Forelimb muscle (tissue), 1 donor: ENCODE measurements at places on chromosomes 4 and X.

- no peak for DNase-seq
Measured at GRCh38 chr4:113750296-113750695, 11.2 kb downstream of the CAMK2D start.

- DNase-seq, result no peak
Measured at GRCh38 chrX:119082278-119082677, 9.5 kb downstream of the CT47C1 start.

DNA sequence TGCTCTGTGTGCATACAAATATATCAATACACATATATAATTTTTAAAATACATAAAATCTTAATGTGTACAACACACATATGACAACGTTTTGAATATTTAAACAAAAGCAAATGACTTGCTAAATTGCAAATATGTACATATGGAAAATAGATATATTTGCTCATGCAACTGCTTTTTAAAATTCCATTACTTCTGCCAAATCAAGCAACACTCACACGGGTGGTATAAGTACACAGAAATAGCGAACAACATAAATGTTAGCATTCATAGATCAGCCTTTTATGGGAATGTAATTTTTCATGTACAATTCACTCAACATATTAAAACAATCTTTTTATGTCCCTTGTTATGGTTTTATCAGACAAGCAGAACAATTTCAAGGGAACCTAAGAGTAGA, 116.3 kb downstream of the DMD start:
- no peak for DNase-seq

DNA sequence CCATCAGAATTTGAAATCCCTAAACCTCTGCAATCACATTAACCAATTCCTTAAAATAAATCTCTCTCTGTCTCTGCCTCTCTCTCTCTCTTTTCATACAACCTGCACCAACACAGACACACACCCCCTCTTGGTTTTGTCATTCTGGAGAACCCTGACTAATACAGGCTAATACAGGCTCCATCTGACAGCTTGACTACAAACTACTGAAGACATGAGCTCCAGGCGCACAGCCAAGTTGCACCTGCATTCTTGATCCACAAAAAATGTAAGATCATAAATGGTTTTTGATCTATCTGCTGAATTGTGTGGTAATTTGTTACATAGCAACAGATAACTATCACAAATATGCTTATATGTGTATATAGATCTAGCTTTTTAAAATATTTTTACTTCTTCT, 2414.2 kb downstream of the PCDH7 start:
- DNase-seq, result no peak

DNA sequence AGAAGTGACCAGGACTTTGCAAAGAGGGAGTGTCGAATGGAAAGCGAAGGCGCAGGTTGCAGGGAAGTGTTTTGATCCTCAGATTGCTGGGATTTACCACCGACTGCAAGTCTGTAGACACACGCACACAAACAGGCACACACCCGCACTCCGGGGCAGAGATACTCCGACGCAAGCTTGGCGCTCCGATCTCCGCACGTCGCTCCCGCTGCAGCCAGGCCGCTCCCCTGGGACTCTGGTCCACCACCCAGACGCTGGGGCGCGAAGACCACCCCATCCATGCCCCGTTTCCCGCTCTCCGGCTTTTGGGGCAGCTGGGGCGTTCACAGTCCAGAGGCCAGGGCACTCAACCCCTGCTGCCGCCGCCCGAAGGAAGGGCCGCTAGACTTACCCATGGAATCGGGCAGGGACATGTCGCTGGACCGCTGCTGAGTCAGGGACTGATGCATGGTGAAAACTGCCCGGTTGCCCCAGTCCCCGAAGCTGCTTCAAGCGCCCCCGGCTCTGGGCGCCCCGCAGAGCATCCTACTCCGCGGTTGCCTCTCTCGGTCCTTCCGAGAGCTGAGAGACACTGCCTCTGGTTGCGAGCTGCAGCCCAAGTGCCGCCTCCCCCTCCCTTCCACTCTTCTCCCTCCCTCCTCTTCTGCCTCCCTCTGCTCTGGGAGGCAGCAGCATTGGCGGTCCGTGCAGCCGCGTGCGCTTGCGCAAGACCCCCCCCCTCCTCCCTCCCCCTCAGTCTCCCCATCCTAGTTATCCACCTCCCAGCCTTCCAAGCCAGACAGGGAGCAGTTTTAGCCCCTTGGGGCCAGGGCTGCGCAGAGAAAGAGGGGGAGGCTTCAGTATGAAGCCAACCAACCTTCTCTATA, at the start of gene TMEM255A:
Gene TMEM255A (minus strand): TSS at position 601 of the 866 bp plus-strand sequence. CDS start 152 bp downstream, at position 449.
- DNase-seq, result no peak

DNA sequence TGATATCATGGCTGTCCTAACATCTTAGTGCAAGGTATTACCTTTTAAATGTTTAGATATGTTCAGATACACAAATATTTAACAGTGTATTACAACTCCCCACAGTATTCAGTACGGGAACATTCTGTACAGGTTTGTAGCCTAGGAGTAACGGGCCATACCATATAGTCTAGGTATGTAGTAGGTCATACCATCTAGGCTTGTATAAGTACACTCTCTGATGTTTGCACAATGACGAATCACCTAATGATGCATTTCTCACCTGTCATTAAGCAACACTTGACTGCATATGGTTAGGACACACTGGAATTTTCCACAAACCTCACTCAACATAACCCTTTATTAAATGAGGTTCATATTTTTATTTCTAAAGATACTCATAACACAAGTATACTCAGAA, 67.7 kb downstream of the THOC2 start:
- no peak for DNase-seq

DNA sequence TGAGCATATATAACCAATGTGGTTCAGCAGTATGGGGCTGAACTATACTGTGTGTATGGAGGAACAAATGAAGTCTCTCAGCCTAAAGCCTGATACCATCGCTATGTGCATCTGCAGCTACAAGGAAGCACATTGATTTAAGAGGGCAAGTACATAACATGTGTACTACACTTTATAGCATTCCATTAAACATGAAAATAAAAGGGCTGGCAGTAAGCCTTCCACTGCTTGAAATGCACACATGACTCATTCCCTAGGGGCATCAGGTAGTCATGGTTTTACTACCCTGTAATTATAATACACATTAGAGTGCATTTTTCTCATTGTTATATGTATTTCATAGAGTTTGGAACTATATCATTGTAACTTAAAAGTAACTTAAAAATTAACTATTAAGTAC, 51.2 kb downstream of the SMARCA1 start:
- DNase-seq, result no peak

- no peak for DNase-seq
Measured at GRCh38 chrX:38959736-38960135, 158.5 kb downstream of the MID1IP1 start.

DNA sequence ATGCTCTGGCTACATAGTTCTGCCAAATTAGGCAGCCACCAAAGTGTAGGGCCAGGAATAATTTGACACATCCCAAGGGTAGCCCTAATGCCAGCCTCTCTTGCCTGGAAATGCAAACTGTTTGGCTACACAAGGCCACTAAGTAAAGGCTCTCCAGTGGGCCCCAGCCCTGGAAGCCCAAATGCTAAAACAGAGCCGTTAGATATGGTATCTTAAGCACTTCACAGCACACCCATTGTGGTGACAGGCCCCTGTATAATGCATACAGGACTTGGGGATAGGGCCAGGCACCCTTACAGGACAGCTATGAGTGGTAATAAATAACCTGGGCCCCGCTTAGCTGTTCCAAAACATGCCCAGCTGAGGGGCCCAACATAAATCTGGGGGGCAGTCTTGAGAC, 623.9 kb downstream of the BCOR start:
- DNase-seq, result no peak

GRCh38 chr4:74503580-74503979, 58.6 kb downstream of the AREG start:
- no peak for DNase-seq

GRCh38 chr4:4499438-4500123, 42.3 kb downstream of the STX18 start:
- DNase-seq, result no peak

DNA sequence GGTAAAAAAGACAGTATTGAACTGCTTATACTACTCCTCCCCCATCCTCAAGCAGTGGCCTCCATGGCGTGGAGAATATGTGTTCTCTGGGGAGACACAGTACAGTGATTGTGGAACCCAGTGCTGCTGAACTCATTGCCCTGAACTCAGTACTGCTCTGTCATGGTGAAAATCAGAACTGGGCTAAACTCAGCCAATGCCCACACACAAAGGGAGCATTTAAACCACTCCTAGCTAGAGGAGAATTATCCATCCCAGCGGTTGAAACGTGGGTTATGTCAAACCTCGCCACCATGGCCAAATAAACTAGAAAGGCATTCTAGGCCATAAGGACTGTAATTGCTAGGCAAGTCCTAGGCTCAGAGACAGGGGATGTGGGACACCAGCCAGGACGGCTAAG, 131.8 kb downstream of the SPOCK3 start:
- no peak for DNase-seq

DNA sequence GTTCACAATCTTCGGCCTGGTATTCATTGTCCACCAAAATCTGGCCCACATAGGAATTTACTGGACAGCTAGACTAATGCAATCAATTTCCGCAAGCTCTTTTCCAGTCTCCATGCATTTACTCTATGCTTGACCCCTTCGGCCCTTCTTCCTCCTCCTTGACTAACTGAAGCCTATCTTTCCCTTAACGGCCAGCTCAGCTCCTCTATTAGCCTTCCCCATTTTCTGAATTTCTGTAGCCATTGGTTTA, 1.2 kb upstream of the PHKA2 start:
- DNase-seq, result no peak

DNA sequence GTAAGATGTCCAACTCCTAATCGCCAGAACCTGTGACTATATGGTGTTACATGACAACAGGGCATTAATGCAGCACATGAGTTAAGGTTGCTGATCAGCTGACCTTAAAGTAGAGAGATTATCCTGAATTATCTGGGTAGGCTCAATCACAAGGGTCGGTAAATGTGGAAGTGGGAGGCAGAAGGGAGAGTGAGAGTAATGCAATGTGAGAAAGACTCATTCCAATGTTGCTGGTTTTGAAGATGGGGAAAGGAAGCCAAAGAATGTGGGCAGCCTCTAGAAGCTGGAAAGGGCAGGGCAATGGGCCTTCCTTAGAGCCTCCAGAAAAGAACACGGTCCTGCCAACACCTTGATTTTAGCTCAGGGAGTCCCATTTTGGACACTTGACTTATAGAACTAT, 67.4 kb downstream of the STX18 start:
- DNase-seq, result no peak

DNA sequence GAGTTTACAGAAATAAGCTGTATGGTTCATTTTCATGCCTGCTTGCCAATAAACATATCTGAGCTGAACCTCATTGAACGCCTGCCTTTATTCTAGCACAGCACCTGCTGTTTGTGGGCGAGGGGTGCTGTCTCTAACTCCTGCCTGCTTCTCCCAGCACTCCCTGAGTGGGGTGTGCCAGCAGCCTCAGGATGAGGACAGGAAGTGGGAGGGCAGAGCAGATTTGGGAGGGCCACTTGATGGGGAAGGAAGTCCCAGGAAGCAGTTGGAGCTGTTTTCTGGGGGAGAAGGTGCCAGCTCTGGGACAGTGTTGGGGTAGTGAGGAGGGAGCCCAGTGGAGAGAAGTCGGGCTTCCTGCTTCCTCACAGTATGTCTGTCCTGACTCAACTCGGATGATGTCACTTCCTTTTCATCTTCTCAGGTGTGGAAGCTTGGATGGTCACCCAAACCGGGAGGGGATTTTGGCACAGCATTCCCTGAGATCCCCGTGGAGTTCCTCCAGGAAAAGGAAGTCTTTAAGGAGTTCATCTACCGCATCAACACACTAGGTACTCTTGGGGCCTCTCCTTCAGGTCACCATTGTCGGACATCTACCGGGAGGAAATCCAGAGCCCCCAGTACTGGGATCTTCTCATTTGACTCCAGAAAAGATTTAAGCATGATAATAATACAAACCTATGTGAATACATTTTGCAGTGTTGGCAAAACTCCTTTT, 29.0 kb upstream of the MSANTD1 start:
- DNase-seq, result no peak

DNA sequence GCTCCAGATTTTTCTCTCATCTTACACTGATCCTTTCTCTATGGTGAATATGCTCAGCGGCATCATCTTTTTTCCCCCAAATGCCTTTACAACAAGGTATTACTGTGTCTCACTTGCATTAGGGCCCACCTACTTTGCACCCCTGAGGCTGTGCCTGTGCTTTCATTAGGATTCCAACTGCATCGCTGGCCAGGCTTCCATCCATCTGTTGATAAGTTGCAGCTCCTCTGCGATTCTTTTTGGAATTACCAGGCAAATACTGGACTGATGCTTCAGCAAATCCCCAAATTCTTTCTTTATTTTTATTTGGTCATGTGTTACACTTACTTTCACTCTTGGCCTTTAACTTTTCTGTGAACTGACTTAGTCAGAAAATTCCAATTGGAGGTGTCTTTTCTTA, 77.3 kb downstream of the AFF2 start:
- DNase-seq, result no peak

DNA sequence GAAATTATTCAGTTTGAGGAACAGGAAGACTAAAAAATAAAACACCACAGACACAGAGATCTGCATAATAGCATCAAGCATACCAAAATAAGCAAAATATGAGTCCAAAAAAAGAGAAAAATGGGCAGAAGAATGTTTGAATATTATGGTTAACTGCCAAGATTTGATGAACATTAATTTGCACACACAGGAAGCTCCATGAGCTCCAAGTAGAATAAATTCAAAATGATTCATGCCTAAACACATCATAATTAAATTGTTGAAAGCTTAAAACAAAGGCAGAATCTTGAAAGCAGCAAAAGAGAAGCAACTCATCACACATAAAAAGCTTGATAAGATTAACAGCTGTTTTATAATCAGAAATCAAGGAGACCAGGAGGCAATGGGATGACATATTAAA, 156.6 kb upstream of the ARSJ start:
- no peak for DNase-seq

DNA sequence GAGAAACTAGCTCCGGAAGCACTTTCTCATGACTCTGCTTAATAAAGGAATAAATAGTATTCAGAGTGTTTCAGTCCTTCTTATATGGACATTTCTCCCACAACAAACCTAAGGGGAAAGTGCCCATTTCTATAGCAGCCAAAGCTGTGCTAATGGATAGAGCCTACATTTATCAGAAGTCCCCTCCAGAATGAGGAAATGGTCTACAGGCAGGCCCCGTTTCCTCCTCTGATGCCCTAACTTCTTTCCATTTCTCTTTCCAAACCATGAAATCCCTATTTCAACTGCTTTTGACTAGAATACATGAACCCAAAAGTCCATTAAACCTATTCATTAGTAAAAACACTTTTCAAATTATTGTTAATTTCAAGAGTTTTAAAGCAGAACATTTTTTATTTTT, 4.5 kb downstream of the ACSL1 start:
- DNase-seq, result no peak

- DNase-seq, result no peak
Measured at GRCh38 chr4:70657326-70657725, 9.0 kb downstream of the JCHAIN start.

DNA sequence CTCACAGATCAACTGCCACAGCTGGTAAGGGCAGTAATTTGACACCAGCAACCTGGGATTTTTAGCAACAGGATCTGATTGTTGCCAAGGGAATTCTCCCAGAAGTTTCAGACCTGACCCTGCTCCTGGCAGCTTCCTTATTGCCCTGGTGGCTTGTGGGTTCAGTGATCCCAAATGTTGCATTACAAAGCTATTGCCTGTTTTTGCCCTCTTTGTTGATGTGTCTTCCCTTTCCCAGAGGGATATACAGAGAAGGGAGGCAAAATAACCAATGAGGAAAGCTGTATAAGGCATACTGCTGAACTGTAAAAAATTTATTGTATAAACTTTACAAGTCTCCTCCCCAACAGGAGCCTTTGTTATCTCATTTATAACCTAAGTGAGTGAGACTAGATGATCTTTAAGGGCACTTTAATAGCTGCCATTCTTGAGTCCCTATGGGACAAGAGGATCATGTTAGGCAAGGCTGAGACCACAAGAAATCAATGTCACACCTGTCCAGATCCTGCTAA, 22.2 kb downstream of the VSIG4 start:
- DNase-seq, result no peak
